ENCODE measurements at places on chromosomes 7 and 10. TPM values are rescaled to one million over a fixed set of nuclear protein-coding genes. Genes with fewer than 3 reads are reported as not detected.

PRKCQ gene
- total RNA-seq: 1.4 TPM

ZPBP gene
- total RNA-seq: not detected

STAM gene
- total RNA-seq: 40.0 TPM

LRWD1 gene
- 12.8 TPM for total RNA-seq

DNAJC9 gene
- 17.4 TPM for total RNA-seq

TEX36 gene
- total RNA-seq: not detected

BBS9 gene
- total RNA-seq: 36.8 TPM

TBX20 gene
- not detected for total RNA-seq
